ENCODE measurements at places on chromosomes 6 and 20. TPM values are rescaled to one million over a fixed set of nuclear protein-coding genes. Genes with fewer than 3 reads are reported as not detected.

Gene CDH4
- total RNA-seq: not detected

DNA sequence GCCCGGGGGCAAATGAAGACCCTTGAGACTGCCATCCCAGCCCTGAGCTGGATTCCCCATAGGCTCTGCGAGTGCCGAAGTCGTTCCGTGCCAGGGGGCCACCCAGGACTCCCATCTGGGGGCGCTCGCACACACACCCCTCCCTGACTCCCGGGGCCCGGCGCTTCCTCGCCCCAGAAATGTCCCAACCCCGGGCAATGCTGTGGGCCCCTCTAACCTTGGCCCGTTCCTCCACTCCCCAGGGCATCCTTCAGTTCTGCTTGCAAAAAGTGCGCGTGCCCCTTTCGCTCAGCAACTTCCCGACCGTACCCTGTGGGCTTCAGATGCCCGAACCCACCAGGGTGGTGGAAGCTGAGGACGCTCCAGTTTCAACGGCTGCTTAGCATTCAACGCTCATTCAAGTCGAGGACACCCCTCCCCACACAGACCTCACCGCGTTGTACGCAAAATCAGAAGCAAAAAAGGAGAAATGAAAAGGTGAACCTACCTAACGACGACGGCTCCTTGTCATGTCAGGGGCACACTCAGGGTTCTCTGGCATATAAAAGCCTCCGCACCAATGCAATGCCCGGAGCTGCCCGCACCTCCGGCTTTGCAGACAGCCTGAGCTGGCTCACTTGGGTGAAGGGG lies 25.3 kb downstream of the RIPOR2 start:
- H3K4me3 ChIP-seq: peak overlapping the region; percentile 79
- DNase-seq: peak; percentile 94
- H3K27ac ChIP-seq: peak overlapping the region; percentile 100
- H3K4me1 ChIP-seq: peaks cover 85% of the 10 kb centered on the region

DNA sequence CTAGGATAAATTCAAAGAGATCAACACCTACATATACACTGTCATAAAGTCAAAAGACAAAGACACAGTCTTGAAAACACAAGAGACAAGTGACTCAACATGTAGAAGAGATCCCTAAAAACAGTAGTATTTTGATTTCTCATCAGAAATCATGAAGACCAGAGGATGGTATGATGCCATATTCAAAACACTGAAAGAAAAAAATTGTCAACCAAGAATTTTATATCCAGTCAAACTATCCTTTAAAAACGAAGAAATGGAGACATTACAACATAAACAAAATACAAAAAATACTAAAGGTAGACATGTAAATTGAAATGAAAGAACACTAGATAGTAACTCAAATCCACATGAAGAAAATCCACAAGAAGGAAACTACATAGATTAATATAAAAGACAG lies 27.3 kb upstream of the HBS1L start:
- no peak overlapping the region for H3K27ac ChIP-seq
- no peaks in the 10 kb centered on the region for H3K36me3 ChIP-seq
- no peak for DNase-seq
- H3K4me3 ChIP-seq: no peak overlapping the region

Gene IL17A
- not detected for total RNA-seq

DNA sequence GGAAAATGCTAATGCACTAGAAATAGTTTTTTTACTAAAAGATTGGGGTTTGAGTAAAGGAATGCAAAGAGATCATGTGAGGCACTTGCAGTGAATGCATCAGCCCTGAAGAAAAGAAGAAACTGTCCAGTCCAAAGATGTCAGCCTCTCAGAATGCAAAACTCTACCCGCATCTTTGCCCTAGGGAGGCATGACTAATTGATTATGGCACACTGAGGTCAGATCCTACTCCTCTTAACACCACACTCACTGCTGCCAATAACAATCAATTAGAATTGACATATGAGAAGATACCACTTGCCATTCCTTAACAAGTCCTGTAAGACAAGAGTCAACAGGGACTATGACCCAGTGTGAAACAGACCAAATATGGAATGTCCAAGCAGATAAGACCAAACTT lies 262.3 kb upstream of the PLN start:
- no peak overlapping the region for H3K27ac ChIP-seq
- H3K36me3 ChIP-seq: no peaks in the 10 kb centered on the region
- no peaks in the 10 kb centered on the region for H3K4me1 ChIP-seq
- no peak for DNase-seq
- H3K4me3 ChIP-seq: no peak overlapping the region
